Stimulated activated CD4-positive, alpha-beta T cell treated with anti-CD3 and anti-CD28 coated beads, TNF-alpha, amount 100 ng/mL, for 4 hours (primary cell): ENCODE measurements at places on chromosomes 4 and X.

GRCh38 chrX:69237236-69237635 is 72.0 kb upstream of the PJA1 start:
- DNase-seq = no peak

GRCh38 chr4:76704133-76704881 is 193.6 kb downstream of the SOWAHB start:
- no peak for DNase-seq

DNA sequence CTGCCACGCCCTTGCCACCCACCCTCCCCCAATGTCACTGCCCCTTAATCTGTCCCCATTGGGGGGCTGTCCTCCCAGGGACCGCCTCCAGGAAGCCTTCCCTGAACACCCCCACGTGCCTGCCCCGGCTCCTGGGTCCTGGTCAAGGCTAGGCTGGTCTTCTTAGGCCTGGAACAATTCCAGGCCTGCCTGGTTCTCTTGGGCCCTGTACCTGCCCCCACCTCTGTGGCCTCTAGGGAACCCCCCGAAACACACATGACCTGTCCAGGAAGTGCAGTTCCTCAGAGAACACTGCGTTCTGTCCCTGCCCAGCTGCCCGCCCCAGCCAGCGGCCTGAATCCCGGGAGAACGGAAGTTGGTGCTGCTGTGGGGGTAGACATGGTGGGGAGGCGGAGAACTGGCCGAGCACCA is 5.1 kb downstream of the MXD4 start:
- DNase-seq = no peak

GRCh38 chr4:15690020-15690809 is 8.6 kb downstream of the FAM200B start:
- DNase-seq = no peak

DNA sequence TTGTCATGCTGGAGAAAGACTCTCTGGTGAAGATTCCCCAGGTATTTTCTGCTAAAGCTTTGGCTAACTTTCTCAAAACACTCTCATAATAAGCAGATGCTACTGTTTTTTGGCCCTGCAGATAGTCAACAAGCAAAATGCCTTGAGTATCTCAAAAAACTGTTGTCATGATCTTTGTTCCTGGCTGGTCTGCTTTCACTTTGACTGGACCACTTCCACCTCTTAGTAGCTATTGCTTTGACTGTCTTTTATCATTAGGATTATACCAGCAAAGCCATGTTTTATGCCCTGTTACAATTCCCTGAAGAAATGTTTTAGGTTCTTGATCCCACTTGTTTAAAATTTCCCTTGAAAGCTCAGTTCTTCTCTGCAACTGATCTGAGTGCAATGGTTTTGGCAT is 231.5 kb downstream of the SLC7A11 start:
- DNase-seq = no peak

DNA sequence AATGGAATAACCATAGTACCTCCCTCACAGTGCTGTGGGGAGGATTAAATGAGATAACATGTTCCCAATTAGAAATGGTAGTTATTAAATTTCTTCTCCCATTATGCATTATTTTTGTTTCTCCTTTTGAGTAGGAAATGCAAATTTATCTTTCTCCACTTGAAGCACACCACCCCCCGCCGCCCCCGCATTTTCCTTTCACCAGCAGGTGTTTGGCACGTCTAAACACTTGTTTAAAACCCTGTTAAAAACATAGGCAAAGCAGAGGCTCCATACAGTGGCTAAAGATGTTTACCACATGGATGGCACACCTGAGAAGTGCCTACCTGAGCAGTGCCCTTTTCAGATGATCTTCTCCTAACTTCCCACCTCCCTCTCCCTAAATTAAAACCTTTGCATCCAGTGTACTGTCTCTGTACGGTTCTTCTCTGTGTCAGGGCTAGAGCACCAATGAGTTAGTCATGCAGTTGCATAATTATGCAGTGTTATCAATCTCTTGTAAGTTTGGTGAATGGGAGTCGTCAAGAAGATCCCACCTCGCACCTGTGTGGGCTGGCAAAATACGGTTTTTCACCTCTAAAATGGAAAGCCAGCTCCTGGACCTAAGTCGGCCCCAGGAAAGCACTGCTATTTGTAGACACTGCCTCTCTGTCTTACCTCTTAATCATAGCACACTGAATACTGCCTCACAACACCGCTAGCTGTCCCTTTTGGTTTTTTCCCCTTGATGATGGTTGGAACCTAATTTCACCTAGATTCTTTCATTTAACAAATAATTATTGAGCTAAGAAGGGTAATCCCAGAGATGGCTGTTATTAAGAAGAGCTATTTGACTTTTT is 122.0 kb downstream of the CT47B1 start:
- DNase-seq = peak; percentile 9

GRCh38 chr4:183807420-183808096 is 97.5 kb upstream of the STOX2 start:
- DNase-seq = no peak

DNA sequence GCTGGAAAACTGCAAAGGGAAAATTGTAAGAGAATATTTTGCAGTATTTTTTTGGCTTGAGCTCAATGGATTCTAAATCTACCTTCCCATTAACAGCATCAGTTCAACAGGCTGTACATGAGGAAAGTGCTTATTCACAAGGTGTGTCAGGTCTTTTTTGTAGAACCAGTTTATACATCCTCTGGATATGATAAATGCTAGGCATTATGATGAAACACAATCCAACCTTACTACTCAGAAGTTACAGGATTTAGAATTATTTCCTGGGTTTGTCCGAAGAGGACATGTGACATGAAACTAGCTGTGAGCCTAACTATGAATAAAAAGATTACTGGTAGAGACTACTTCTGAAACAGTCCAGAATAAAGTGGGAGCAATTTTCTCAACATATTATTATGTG is 49.5 kb downstream of the ATXN3L start:
- no peak for DNase-seq

DNA sequence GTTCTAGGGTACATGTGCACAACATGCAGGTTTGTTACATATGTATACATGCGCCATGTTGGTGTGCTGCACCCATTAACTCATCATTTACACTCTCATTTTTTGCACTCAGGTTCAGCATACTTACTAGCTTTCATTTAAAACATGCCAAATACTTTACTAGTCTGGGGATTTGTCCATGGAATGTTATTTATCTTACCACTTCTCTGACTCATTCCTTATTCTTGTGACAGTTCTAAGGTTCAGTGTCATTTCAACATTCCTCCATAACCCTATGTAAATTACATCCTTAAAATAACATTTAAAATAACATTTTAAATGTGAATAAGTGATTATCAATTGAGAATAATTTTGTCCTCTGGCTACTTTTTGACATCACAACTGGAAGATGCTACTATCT is 19.5 kb upstream of the SYTL5 start:
- DNase-seq = no peak

- DNase-seq = no peak
Measured at GRCh38 chrX:133670383-133670782, 255.1 kb upstream of the GPC4 start.

GRCh38 chr4:70437197-70437596 is 34.8 kb upstream of the MUC7 start:
- DNase-seq = no peak

GRCh38 chrX:109831326-109831985 is 98.4 kb upstream of the ACSL4 start:
- no peak for DNase-seq

DNA sequence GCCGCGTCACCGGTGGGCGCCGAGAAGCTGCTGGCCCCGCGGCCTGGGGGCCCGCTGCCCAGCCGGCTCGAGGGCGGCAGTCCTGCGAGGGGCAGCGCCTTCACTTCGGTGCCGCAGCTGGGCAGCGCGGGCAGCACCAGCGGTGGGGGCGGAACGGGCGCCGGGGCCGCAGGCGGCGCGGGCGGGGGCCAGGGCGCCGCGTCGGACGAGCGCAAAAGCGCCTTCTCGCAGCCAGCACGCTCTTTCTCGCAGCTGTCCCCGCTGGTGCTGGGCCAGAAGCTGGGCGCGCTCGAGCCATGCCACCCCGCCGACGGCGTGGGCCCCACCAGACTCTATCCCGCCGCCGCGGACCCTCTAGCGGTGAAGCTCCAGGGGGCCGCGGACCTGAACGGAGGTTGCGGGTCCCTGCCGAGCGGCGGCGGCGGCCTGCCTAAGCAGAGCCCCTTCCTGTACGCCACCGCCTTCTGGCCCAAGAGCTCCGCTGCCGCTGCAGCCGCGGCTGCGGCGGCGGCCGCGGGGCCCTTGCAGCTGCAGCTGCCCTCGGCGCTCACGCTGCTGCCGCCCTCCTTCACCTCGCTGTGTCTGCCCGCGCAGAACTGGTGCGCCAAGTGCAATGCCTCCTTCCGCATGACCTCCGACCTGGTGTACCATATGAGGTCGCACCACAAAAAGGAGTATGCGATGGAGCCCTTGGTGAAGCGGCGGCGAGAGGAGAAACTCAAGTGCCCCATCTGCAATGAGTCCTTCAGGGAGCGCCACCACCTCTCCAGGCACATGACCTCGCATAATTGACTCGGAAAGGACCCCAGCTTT is 5.6 kb downstream of the PRDM8 start:
- no peak for DNase-seq

DNA sequence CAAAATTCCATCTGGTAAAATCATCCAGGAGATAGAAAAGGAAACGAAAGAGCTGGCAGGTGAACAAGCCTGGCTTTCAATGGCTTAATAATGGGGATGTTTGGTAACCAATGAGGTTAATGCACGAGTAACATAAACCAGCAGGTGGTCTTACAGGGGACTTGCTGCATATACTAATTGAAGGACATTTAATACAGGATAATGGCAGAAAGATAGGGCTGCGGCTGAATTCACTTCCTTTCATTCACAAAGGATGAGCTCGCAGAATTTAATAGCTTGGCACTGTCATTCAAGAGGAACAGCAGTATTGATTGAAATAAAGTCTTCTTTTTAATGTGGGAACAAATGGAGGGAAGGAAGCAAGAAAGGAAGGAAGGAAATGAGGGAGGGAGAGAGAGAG is 156.3 kb upstream of the RAI2 start:
- no peak for DNase-seq

DNA sequence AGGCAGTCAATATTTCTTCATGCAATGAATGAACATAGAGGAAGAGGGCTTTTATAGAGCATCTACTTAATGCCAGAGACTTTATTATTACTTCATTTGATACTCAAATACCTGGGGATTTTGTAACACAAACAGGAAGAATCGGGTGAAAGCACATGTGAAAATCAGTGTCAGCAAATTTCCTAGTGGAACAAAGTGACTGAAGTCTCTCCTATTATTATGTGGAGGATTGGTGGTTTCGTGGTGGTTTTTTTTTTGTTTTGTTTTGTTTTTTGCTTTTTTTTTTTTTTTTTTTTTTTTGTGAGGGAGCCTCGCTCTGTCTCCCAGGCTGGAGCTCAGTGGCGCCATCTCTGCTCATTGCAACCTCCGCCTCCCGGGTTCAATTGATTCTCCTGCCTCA is 207.0 kb downstream of the RRAGB start:
- no peak for DNase-seq

DNA sequence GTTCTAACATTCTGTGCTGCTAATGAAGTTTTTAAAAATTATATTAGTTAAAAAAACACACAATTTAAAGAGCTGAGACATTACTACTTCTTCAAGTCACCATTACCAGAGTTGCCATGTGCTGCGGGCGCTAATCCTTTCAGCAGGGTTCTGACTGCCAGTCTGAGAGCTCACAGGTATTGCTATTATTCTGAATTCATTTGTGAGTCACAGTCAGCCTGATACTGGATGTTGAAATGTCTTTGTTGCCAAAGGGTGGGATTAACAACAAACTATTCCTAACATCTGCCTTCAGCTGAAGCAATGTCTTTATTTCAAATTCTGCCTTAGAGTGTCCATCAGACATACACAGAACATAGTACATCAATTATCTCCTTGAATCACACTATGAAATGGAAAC is 197.1 kb upstream of the FGF13 start:
- no peak for DNase-seq

DNA sequence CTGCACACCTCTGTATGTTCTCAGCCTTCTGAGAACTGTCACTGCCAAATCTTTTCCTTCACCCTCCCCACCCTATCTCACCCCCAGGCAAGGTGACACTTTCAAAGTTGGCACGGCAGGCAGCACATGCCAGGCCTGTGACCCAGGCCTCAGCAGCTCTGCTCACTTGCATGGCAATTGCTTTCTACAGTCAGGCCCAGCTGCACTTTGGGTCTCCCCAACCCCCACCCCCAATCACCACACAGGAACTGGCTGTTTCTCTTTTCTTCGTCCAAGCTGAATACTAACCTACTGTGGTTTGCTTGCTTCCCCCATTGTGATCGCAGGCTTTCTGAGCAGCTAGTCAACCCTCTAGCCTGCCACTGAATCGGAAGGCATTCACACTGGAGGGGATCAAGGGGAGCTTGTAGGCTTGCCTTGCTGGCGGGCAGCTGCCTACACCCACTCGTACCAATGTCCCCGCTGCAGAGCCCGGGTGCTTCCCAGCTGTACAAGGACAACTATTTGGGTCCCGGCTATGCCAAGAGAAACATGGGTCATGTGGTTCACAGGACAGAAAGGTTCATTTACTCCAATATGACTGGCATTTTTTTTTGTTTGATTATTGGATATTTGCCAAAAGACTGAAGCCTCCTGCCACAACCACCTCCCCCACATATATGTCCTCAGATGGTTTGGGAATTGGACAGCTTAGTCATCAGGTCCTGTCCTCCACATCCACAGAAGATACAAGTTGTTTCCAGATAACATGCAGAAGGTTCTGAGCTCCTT is 28.1 kb downstream of the SLC25A43 start:
- no peak for DNase-seq

DNA sequence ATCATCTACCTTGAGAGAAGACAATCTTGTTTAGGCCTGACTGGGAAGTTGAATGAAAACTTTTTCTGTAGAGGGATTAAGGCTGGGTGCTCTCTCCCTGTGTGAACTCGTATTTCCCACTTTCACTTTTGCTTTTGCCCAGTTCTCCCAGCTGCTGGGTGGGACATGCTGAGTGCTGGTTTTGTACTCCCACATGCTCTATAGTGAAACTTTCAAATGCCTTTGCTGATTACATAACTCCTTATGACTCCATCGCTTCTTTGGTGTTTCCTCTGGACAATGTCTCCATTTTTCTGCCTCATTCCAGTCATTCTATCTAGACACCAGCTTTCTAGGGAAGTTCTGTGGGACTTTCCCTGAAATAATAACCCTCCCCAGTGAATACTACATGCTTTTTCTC is 100.5 kb downstream of the CLNK start:
- DNase-seq = no peak

DNA sequence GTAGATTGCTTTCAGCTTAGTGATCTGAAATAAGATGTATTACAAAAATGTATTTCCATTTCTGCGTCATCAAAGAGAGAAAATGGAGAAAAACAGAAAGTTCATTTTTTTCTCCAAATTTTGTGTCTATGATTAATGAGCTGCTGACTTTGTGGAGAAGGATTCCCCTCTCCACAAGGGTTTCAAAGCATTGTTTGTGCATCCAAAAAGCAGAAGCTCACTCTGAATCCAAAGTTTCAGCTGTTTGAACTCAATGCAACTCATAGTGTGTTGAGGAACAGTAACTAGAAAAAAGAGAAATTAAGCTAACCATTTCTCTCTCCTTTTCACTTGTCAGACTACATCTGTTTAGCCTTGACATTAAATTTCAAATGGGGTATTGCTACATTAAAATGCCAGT is 62.9 kb upstream of the SLC7A11 start:
- DNase-seq = no peak
